Right ventricle myocardium inferior (tissue), 1 donor: ENCODE measurements at places on chromosomes 1 and 21.
A peak's percentile ranks its signal among the peaks of the same experiment; 100 is the strongest.

- DNase-seq: no peak
Observed at GRCh38 chr1:89546082-89546889, 21.7 kb downstream of the LRRC8B start.

- no peak for DNase-seq
Observed at GRCh38 chr1:174990382-174990999, 9.3 kb upstream of the CACYBP start.

GRCh38 chr1:18829671-18830070 lies 29.8 kb downstream of the TAS1R2 start:
- no peak for DNase-seq

DNA sequence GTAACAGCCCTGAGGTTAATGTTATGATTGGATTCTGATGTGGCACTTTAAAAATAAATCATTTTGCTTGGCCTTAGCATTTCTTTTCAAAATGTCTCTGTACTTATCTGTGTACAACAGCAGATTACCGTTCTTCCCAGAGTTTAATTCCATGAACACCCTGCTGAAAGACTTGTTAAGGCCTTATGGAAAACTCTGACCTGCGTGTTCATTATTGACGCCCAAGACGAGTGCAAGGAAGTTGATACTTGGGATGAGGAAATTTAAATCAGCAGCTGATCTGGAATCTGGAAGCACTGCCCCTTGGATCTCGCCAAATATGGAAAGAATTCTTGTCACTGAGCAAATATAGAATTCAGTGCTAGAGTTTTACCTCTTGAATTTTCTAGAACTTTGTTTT lies 6.7 kb downstream of the ERG start:
- DNase-seq: no peak

DNA sequence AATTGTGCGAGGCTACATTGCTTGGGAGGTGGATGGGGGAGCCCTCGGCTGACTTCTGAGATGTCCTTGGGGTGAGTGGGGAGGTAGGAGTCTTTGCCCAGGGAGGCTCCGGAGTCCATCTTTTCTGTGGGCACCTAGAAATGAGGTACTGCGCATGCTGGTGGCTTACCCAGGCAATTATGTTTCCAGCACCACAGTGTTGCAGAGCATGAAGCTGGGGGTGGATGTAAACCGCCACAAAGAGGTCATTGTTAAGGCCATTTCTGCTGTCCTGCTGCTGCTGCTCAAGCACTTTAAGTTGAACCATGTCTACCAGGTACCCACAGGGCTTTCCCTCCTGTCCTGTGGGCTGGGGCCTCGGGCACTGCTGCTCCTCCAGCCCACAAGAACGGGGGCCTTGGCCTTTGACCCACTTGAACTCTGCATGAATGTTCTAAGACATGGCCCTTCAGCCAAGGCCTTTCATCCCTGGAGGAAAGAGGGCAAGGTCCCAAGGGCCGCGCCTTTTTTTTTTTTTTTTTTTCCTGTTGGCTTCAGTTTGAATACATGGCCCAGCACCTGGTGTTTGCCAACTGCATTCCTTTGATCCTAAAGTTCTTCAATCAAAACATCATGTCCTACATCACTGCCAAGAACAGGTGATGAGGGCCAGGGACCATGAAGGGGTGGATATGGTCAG lies 14.6 kb downstream of the STRIP1 start:
- DNase-seq: no peak

DNA sequence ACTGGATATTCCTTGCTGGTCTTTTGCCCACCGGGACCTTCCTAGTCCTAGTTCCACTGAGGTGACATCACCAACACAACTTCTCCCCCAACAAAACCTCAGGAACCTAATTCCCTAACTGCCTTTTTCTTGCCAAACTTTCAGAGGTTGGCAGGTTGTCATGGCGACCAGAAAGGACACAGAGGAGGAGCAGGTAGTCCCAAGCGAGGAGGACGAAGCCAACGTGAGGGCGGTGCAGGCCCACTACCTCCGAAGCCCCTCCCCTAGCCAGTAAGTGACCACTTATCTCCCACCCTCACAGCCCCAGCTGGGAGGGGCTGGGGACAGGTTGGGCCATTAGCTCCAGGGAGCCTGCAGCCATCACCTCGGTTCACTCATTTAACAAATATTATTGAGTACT lies 815 bp downstream of the STYXL2 start:
- peak; percentile 56 for DNase-seq

GRCh38 chr1:94753171-94753972 lies 66.8 kb upstream of the SLC44A3 start:
- peak; percentile 77 for DNase-seq

- no peak for DNase-seq
Observed at GRCh38 chr21:38927776-38928175, 122.0 kb downstream of the ETS2 start.

DNA sequence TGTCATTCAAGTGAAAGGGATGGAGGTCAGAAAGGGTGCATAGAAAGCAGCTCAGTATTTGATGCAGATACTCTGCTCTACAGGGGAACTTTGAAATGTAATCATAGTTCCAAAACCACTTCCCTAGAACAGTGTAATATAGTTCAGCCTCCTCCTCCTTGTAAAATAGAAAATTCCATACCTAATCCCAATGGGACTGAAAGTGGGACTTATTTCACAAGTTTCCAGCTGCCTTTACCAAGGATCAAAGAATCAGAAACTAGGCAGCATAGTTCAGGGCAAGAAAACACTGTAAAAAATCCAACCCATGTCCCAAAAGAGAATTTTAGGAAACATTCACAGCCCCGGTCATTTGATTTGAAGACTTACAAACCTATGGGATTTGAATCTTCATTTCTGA lies 8.1 kb upstream of the TMCO2 start:
- DNase-seq: no peak

GRCh38 chr1:166017395-166017794 lies 149.4 kb downstream of the FAM78B start:
- DNase-seq: no peak

GRCh38 chr1:110159168-110159567 lies 8.9 kb downstream of the SLC6A17 start:
- no peak for DNase-seq
